ENCODE measurements at places on chromosomes 7 and 10.

DNA sequence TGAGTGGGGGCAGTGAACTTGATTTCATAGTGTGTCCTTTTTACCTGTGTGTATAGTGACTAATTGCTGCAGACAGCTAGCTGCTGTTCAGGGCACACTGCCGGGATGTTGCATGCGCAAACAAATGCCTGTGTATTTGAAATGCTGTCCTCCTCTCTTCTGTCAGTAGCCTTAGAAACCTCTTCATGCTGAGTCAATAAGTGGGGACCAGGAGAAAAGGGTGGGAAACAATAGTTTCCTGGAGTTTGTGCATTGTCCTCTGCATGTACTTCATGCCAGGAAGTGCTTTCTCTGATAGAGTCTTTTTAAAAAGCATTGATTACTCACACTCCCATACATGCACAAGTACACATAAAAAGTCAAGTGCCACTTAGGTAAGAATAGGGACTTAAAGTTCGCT lies 1183.7 kb upstream of the CELF2 start:
- no peak for DNase-seq

GRCh38 chr7:42511027-42511426 lies 274.0 kb upstream of the GLI3 start:
- no peak for DNase-seq

DNA sequence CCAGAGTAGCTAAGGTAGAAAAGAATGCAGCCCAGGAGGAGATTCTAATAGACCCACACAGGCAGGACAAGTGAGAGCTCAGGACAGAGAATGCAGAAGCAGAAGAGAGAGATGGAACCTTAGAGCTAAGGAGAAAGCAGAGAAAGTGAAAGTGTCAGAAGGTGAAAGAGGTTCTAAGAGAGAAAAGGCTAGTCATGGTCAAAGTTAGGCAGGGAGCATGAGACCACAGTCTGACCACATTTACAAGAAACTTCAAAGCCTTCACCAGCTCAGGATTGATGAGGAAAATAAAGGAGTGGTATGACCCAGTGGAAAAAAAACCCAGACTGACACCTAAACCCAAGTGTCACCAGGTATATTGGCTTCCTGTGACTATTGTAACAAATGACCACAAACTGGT lies 131.8 kb upstream of the WDR11 start:
- DNase-seq: no peak

DNA sequence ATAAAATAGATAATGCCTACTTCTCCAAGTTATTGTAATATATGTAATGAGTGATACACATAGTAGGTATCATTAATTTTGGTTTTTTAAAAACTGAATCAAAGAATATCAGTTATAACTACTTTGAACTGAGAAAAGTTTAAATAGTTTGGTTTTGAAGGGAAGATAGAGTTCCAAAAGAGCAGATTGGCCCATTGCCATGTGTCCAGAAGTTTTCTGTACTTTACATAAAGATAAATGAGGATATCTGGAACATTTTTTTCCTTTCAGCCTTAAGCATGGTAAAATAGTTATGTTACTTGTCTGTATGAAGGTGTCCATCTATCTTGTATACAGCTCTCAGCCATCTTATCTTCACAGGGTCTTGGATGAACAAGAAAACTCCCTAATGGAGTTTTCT lies 97.9 kb upstream of the MXI1 start:
- no peak for DNase-seq

- no peak for DNase-seq
These were observed 163.7 kb upstream of the AHR start for GRCh38 chr7:17134786-17135185.

DNA sequence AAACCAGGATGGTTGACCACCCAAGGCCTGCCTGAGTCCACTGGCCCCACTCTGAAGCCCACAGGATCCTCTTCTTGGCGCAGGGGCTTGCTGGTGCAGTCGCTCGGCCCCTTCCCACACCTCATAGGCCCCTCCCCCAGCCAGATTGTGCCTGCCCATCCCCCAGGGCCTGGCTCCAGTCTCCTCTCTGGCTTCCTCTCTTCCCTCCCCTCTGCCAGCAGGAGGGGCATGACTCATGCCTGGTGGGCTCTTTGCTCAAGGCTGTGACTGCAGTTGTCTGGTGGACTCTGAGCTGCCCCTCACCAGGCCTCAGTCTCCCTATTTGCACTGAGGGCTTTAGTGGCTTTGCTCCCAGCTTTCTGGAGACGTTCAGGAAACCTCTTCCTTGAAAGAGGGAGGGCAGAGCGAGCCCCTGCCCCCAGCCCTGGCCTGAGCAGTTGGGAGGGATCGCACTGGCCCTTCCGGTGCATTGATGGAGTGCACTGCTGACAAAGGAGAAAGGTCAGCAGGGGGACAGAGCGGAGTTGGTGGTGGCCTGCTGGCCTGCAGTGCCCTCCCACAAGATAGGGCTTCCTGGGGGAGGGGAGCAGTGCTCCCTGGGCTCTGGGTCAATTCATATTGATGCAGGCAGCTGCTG lies 60.7 kb downstream of the ZMIZ1 start:
- peak; percentile 72 for DNase-seq

DNA sequence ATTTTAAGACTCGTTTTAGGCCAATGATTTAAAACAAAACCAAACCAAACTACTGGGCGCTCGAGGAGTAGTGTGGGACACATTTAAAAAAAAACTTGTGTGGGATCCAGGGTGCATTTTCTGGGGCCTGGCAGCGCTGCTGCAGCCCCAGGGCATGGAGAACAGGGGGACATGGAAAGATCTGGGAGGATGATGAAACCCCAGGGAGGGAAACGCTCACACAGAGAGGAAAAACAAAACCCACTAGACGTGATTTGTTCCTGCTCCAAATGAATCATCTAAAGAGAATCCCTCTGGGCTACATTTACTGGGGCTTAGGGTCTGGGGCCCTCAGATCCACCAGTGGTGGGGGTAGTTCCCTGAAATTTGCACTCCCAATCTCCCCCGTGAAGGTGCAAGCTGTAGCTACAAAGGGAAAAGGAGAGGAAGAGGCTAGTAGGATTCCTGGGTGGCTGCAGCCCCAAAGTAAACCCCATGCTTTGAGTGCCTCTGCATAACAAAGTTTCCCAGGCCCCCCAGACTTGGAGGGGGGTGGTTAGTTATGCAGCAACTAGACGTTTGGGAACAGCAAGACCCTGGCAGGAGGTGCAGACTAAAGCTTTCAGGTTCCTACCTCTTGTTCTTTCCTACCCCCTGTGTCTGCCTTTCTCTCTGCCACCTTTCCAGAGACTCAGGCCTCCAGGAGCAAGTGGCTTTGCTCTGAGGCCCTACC lies 14.5 kb upstream of the HOXA13 start:
- no peak for DNase-seq

- no peak for DNase-seq
These were observed 64.9 kb downstream of the ZNF92 start for GRCh38 chr7:65438598-65438997.

DNA sequence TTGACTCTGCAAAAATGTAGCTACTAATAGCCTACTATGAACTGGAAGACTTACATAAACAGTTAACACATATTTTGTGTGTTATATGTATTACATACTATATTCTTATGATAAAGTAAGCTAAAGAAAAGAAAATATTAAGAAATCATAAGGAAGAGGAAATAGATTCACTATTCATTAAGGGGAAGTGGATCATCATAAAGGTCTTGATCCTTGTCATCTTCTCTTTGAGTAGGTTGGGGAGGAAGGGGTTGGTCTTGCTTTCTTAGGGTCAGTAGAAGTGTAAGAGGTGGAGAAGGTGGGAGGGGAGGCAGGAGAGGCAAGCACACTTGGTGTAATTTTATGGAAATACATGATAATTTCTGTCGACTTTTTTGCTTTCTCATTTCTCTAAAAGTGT lies 81.3 kb downstream of the NAMPT start:
- no peak for DNase-seq

- DNase-seq: no peak
These were observed 19.2 kb downstream of the ZNF775 start for GRCh38 chr7:150398108-150398964.

DNA sequence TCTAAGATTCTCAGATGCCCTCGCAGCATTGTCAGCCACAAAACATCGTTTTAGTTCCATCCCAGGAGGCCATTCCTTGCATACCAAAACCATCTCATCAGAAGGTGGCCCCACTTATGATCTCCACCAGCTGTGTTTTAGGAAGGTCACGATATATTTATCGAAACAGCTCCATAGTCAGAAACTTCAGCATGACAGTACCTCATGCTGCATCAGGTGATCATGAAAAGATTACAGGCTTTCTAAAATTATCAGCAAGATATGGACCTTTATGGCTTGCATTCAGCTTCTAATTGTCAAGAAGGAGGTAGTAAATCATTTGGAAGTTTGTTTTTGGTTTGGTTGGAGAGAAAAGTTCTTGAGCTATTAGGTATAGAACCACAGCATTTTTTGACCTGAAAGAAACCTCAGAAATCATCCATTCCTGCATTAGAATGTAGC lies 20.0 kb downstream of the JAZF1 start:
- no peak for DNase-seq

- DNase-seq: no peak
These were observed 98.4 kb upstream of the FAM3C start for GRCh38 chr7:121494516-121494915.

- DNase-seq: no peak
These were observed 180.7 kb upstream of the KAT6B start for GRCh38 chr10:74645692-74646091.

GRCh38 chr7:138248609-138249008 lies 172.3 kb downstream of the AKR1D1 start:
- DNase-seq: no peak

DNA sequence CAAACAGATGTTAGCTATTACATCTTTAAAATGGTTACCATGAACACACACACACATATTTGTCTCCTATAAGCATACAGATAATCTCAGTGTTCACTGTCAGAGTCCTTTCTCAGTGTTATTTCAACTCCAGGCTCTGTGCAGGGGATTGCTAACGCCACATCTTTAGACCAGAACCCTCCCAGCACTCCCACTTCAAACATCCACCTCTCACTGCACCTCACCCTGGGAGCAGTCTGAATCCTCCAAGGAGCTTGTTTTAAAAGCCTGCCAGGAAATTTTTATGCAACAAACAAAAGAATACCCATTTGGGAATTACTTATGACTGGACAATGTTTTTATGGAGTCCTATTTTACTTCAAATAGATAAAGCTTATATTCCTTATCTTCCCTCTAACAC lies 107.4 kb downstream of the PARD3 start:
- DNase-seq: no peak

DNA sequence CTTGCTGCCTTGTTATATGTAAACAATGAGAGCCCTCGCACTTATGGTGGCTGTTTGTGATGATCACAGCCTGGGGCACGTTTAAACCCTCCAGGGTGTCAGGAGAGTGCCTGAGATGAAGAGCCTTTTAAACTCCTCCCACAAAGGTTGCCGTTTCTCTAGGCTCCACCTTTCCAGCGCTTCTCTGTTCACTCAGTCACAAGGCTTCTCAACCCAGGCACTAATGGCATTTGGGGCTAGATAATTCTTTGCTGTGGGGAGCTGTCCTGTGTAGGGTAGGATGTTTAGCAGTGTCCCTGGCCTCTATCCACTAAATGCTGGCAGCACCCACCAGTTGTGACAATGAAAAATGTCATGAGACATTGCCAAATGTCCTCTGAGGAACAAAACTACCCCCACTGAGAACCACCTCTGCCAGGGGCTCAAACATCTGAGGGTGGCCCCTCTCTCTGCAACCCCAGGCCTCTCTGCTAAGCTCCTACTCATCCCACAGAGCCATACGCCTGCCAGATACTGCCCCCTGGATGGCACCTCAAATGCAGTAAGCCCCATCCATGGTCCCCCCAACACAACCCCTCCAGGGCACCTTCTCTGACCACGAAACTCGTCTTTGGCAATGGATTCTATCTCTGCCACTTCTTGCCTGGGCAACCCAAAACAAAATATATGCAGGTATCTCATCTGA lies 144.3 kb upstream of the ZMIZ1 start:
- no peak for DNase-seq

GRCh38 chr7:140214075-140214684 lies 37.4 kb upstream of the KDM7A start:
- DNase-seq: no peak

Measured in neuronal stem cell (in vitro differentiated cells).